ENCODE measurements at places on chromosomes 2 and 18.

GRCh38 chr2:105490204-105490603, 91.4 kb upstream of the FHL2 start:
- DNase-seq, result no peak

- DNase-seq, result no peak
These were observed 257.3 kb downstream of the ATAD2B start for GRCh38 chr2:23669413-23670244.

- DNase-seq, result no peak
These were observed 241.9 kb upstream of the SLC14A2 start for GRCh38 chr18:45373286-45373880.

GRCh38 chr2:79009388-79009787, 16.1 kb upstream of the REG3G start:
- DNase-seq, result no peak

- DNase-seq, result no peak
These were observed 260.8 kb upstream of the FAM98A start for GRCh38 chr2:33859811-33860461.

- DNase-seq, result no peak
These were observed 309.1 kb downstream of the ARL6IP6 start for GRCh38 chr2:153027533-153027932.

DNA sequence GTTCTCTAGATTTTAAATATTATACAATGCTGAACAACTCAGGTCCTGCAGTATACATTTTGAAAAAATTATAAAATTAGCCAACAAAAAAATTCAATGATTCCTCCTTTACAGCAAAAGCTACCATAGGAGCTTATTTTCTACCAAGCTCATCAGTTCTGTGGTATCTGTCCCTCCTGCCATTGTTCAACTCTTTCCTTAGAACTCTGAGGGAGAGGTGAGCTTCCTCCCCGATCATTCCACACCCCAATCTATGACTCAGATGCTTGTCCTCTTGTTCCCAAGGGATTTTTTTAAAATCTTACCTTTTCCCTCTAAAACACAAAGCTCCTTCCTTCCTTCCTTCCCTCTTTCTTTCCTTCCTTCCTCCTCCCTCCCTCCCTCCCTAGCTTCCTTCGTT, 13.5 kb downstream of the DPP4 start:
- DNase-seq, result no peak

- no peak for DNase-seq
These were observed 26.0 kb downstream of the ACADL start for GRCh38 chr2:210199186-210199765.

DNA sequence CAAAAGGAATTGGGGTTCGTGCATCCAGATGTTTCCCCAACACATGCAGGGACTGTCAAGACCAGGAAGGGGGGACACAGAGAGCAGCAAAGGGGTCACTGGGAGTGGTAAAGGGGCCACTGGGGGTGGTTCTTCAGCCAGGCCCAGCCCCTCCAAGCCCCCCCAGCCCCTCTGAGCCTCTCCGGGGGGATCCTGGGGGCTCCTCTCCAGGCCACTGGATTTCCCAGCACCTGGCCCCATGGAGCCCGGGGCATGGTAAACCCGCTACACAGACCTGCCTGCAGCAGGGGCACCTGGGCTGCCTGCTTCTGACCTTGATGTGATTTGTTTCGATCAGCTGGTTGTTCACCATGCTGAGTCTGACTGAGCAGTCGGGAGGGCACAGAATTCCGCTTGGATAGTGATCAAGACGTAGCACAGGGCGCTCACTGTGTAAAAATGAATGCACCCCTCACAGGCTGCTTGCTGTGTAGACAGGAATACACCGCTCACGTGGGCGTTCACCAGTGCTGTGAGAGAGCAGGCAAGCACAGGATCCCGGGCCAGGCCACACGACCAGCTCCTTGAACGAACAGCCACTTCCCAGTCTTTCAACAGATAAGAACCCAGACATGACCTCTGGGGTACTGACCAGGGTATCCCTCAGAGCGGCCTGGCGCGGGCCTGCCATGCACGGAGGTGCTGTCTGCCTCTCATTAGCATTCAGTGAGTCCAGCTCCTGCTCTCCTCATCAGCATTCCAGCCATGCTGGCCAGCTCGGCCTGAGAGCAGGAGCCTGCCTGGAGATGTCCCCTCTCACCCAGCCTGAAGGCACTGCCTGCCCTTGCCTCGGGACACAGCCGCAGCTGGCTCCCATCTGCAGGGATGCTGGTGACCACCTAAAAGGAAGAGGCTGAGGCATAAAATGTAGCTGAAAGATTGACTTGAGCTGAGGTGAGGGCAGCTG, 73.3 kb upstream of the OTOS start:
- no peak for DNase-seq

DNA sequence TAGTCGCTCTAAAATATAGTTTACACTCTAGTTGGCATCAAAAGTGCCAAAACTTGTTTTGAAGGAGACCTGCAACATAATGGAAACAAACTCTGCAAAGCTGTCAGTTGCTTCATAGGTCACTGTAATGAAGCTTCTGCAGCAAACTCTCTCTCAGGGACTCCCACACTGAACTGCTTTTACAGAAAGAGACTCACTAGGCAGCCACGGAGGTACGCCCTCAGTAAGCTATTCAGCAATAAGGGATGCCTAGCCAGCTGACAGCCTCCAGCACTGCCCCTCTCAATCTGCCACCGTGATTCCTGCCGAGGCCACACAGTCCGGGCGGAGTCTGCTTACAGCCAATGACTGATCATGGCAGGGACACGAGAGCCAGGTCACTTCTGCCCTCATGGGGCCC, 51.1 kb downstream of the COLEC12 start:
- no peak for DNase-seq

- DNase-seq, result no peak
These were observed 39.2 kb downstream of the FECH start for GRCh38 chr18:57547260-57547659.

DNA sequence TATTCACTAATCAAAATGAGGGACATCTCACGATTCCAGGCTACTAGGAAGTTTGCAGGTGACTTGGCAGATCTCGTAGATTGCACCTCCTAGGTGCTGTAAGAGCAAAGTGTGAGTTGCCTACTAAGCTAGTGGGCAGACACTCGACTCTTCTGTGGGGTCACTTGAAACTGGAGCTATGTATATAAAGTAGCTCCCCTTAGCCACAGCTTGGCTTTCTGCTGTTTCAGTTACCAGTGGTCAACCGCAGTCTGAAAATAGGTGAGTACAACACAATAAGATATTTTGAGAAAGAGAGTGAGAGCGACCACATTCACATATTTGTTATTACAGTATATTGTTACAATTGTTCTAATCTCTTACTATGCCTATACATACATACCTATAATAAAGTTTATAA, 23.3 kb downstream of the CTAGE1 start:
- no peak for DNase-seq

- no peak for DNase-seq
These were observed 504.8 kb downstream of the LRRTM4 start for GRCh38 chr2:77017355-77017745.

DNA sequence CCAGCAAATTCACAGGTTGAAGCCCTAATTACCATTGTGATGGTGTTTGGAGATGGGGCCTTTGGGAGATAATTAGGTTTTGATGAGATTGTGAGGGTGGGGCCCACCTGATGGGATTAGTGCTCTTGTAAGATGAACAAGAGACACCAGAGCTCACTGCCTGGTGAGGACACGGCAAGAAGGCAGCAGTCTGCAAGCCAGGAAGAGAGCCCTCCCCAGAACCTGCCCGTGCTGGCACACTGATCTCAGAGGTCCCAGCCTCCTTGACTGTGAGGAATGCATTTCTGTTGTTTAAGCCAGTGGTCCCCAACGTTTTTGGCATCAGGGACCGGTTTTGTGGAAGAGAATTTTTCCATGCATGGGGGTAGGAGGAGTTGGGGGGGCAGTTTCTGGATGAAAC, 240.7 kb downstream of the KLHL29 start:
- DNase-seq, result no peak

DNA sequence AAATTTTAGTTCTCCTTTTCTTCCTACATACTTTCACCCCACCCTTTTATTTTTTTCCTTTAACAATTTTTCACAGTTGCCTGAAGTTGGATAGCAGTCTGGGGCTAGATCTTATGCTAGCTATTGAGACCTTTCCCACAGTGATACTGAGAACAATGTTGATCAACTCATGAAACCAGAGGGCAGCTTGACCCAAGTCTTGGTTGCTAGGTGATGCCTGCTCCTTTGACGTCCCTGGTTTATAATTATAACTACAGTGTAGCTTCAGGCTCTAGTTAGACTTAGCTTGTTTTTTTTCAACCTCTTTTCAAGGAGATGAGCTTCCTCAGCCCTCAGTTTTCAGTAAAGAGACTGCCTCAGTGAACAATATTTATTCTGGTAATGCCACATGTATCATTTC, 648.5 kb downstream of the IRS1 start:
- DNase-seq, result no peak

- no peak for DNase-seq
These were observed 95.4 kb upstream of the FN1 start for GRCh38 chr2:215531284-215531683.

DNA sequence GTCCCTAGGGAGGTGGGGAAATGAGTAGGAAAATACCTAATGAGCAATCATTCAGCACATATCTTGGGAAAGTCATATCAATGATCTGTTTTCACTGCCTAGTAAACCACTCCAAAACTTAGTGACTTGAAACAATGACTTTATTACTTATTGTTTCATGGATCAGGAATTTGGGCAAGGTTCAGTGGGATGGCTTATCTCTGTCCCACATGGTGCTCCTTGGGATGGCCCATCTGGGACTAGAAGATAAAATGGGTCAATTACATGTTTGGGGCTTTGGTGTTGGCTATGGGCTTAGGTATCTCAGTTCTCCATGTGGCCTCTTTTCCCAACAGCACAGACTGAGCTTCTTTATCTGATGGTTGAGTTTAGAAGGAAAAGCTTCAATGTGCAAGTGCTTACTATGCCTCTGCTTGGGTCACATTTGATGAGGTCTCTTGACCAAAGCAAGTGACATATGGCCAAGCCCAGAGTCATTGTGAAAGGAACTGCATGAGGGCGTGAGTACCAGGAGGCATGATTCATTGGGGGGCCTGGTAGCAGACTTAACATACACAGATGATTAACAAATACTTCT, 218.1 kb upstream of the TNP1 start:
- no peak for DNase-seq

DNA sequence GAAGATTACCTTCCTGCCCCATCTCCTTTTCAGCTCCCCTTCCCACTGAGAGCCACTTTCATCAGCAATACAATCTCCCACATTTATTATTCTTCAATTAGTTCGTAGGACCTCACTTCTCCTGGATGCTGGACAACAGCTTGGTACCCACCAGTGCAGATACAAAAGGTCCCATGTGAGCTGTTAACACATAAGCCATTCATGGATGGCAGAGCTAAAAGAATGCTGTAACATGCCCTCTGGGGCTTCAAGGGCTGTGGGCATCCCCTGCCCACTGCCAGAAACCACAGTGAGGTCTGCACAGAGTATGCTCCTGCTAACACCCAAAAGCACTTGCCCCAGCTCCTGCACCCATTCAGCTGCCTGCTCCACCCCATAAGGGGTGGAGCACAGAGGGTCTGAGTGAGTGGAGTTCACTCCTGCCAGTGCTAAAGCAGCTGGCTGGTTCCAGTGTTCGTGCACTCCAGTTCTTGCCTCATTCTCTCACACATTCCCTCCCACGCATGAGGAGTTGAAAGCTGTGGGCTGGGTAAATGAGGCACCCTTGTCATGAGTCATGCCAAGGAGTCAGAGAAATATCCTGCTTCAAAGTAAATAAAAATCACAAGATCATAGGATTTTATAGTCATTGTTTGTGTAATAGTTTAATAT, 305.9 kb upstream of the TMEFF2 start:
- DNase-seq, result no peak

DNA sequence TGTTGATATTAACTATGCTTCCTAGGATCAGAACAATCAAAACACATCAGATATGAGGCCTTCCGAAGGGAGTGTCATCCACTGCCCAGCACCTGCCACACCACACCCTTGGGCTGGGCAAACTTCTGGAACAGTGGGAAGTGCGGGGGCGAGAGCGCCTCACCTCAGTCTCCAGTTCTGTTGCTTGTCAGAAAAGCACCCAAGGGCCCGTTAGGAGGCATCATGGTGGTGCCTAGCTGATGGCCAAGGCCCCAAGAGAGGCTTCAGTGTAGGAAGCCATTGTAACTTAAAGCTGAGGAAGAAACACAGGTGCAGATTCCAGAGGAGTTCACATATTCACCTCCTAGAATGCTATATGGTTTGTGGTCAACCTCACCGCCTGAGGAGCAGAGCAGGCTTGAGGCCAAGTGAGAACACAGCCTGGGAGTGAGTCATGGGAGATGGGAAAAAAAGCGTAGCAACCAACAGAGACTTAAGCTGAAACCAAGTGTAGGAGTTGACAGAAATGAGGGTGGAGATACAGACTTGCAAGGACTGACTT, 85.1 kb upstream of the ATL2 start:
- DNase-seq, result no peak

DNA sequence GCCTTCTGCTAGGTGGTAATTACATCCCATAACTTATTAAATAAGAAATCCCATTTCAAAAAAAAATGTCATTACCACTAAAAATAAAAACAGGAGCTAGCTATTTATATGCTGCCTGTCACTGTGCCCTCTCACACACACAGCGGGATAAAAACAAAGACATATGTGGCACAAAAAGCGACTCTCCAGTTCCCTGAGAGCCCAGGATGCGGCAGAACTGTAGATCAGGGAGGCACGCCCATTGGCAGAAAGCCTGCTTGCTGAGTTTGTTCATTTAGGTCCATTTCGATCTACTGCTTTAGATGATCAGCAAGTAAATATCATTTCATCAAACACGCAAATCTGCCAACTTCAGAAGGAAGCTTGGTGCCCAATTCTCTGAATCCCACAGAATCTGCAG, 124.4 kb downstream of the TMEM163 start:
- no peak for DNase-seq

GRCh38 chr18:75070235-75070624, 138.7 kb downstream of the PTGR3 start:
- no peak for DNase-seq

- no peak for DNase-seq
These were observed 31.1 kb upstream of the GMCL1 start for GRCh38 chr2:69798290-69798908.

- no peak for DNase-seq
These were observed 163.6 kb downstream of the CAPN13 start for GRCh38 chr2:30643674-30644073.

DNA sequence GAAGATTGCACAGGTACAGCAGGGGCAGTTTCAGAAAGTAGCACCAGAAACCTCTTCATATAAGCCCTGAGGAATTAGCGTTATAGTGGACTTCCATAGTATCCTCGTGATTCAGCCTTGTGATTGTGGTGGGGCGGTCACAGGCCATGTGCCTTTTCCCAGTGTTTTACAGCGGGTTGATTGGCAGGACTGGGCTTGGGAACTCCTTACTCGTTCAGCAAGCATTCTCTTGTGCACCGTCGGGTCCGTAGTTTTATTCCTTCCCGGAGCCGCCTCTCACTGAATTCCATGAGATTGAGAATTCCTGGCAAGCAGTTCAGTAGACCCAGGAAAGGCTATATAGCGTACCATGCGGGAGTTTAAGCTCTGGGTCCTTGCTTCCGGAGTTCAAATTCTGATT, 5.2 kb downstream of the COPS8 start:
- DNase-seq, result no peak
